ENCODE measurements at places on chromosomes 7 and 10. TPM values are rescaled to one million over a fixed set of nuclear protein-coding genes. Genes with fewer than 3 reads are reported as not detected.

GRCh38 chr10:47175181-47176123 lies 124.5 kb upstream of the GDF10 start:
- DNase-seq: no peak

- DNase-seq: no peak
These were observed 31.6 kb downstream of the ELAPOR2 start for GRCh38 chr7:87027900-87028299.

DNA sequence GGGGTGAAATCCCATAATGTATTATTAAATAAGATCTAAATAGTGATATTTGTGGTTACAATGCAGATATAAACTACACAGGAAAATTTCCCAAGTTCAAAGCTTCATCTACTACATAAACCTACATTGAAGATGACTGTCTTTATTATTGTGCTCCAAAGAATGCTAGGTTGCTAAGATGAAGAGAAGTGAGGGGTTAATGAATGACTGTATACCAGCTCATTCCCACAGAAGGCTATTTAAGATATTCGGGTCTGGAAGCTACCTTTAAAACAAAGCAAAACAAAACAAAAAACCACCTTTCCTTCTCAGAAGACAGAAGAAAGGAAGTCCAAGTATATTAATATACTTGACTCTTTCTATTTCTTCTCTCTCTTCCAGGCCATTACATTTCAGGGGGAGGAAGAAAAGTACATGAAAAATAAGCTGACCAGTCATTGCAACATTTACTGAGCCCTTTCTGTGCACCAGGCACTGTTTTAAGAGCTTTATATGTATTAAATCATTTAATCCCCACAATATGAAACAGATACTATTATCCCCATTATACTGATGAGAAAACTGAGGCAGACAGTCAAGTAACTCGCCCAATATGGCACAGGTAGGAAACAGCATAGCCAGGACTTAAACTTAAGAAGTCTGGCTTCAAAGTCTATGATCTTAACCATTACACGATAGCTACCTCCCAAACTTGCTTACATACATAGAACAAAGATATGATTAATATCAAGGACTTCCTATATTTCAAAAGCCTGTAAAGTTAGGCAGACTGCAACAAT lies 48.1 kb downstream of the TNPO3 start:
- no peak for DNase-seq

DNA sequence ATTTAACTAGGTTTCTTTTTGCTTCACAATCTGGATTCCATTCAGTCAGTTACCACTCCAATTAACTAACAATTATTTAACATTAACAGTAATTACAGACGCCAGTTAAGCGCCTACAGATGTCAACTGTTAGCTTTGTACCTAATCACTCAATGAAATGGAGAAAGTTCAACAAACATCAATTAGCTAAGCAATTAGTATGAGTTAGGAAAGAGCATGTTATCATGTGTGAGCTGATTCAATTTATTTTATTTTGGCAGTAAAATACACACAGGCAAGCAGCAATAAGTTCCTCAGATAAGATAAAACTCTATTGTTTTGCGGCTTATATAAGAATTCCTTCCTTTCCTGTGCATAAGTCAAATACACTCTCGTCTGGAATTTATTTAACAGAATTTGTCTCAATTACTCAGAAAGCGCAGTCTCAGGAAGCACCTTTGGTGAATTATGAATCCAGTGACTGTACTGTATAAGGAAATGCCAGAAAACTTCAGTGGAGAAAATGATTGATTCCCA lies 427.1 kb upstream of the GALNT17 start:
- DNase-seq: no peak

- DNase-seq: no peak
These were observed 99.4 kb downstream of the ITGA8 start for GRCh38 chr10:15620337-15620736.

- DNase-seq: no peak
These were observed 9.0 kb downstream of the NRBF2 start for GRCh38 chr10:63142136-63142535.

DNA sequence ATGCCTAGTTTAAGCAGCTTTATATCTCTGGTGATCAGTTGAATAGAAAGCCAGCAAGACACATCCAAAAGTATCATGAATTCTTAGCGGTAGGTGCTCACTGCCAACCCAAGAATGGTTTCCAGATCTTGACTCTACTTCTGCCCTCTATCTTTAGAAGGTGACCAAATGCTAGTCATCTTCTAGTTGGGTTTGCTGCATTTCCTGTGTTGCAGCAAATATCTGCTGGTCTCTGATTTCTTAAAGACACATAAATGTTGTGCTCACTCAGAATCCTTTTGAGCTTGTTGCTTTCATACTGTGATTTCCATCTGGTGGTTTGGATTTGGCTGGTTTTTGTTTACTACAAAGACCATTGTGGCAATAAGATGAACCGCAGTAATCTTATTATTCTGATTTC lies 2.2 kb downstream of the CDC123 start:
- no peak for DNase-seq

DNA sequence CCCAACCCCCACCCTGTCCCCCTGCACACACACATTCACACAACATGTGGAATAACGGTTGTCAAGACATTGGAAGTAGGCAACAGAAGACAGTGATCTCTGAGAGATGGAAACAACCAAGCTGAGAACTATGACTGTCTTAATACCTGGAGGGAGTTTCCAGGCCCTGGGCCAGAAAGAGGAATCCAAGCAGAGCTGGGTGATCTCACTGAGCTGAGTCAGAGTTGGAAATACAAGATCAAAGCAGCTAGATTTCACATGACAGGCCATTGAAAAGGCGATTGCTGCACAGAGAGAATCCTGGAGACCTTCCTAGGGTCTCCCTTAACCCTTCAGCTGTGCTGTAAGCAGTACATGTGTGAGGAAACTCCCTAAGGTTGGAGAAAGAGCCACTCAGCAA lies 165.8 kb upstream of the PRSS1 start:
- DNase-seq: no peak

- no peak for DNase-seq
These were observed 4.6 kb downstream of the CDK5 start for GRCh38 chr7:151053096-151053495.

UNCX gene
- total RNA-seq: not detected

SEMA4G gene
- 6.9 TPM for total RNA-seq

- DNase-seq: no peak
These were observed 31.4 kb upstream of the ENO4 start for GRCh38 chr10:116817780-116818343.

DNA sequence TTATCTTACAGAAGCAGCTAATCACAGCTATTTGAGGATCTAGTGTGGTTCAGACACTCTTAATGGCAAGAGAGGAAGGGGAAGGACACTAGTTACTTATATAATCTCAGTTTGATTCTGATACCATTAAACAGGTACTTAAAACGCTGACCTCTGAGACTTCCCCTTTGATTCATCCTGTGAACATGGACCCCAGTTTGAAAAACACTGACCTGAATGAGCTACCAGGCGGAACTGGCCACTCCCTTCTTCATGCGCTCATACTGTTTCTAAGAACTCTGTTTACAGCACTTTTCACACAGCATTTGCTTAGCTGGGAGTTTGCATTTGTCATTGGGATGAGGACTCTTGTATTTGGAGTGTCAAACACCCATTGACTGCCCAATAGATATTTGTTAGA lies 45.7 kb downstream of the BEND7 start:
- DNase-seq: no peak

MCM10 gene
- 2.9 TPM for total RNA-seq

LANCL2 gene
- total RNA-seq: 12.9 TPM

AOC1 gene
- not detected for total RNA-seq

ZNF92 gene
- total RNA-seq: 11.0 TPM

DNA sequence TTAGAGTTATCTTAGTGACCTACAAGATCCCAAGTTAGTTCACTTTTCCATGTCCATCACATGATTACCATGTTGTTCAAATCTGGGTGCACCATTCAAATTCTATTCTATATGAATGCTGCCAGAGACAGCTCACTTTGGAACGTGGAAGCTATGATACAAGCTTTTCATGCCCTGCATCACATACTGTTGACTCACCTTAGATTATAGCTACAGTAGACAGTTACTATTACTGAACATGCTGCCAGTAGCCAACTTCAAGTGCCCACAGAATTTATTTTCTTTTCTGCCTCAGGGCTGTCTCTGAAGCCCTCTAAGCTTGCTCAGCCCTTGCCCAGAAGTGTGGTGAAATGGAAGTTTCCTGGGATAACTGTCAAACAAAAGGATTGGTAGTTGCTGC lies 231.1 kb downstream of the GPR158 start:
- no peak for DNase-seq

AZGP1 gene
- not detected for total RNA-seq

- no peak for DNase-seq
These were observed 5.8 kb upstream of the POLM start for GRCh38 chr7:44087911-44088838.
